ENCODE measurements at places on chromosomes 12 and 14.
A peak's percentile ranks its signal among the peaks of the same experiment; 100 is the strongest.

DNA sequence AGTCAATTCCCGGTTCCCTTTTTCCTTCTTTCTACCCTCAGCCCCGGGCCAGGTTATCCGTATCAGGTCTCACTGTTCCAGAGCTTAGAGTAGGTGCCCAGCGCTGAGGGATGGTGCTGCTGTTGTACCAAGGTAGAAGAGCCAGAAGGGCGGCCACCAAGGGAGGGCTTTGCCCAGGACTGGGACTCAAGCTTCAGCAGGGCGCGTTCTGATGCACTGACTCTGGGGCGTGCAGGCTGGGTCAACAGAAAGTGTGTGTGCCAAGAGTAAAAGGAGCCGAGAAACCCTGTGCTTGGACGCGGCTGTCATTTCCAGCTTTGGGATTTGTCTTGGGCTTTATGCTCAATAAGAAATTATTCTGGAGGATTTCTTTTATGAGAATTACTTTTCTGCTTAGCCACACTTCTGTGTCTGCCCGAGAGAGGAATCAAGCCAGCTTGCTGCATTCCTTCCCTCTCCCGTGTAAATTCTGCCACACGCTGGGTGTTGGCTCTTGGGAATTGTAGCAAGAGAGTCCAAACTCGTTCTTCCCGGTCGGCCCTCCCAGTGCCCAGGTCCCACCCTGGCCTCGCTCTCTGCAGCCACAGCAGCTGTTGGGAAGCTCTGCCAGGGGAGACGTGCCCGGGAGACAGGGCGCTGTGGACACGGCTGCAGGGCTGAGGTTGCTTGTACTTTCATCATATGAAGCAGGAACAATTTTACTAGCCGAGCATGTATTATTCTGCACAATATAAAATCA lies 98.0 kb downstream of the FBXL14 start:
- DNase-seq = no peak

DNA sequence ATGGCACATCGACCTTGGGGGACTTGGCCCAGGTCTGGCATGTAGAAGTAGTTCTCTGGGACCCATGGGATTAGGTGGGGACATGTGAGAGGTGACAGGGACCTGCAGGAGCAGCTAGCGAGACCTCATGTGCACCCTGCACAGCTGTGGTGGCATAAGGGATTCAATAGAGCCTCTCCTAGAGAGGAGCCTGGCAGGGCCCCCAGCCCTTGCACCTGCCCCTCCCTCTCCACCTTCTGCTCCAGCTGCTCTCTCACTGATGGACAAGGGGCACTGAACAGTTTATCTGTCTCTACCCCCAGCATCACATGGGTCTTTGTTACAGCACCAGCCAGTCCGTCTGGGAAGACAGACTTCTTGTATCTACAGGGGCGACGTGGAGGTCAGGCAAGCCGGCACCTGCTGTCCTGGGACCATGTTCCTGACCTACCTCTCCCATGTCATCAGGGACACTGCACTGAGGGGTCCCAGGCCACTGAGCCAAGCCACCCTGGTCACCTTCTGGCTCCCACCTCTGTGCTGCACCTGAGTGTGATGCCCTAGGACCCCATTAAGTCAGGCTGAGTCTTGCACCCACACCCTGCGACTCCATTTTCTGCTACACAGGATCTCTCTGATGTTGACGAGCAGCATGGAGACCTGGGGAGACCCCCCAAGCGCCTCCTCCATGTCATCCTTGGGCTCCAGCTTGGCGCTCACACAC lies 32.6 kb downstream of the DDX11 start:
- no peak for DNase-seq

GRCh38 chr12:41274643-41275042 lies 86.5 kb downstream of the PDZRN4 start:
- no peak for DNase-seq

GRCh38 chr12:46562625-46563225 lies 190.2 kb upstream of the SLC38A2 start:
- DNase-seq = no peak

DNA sequence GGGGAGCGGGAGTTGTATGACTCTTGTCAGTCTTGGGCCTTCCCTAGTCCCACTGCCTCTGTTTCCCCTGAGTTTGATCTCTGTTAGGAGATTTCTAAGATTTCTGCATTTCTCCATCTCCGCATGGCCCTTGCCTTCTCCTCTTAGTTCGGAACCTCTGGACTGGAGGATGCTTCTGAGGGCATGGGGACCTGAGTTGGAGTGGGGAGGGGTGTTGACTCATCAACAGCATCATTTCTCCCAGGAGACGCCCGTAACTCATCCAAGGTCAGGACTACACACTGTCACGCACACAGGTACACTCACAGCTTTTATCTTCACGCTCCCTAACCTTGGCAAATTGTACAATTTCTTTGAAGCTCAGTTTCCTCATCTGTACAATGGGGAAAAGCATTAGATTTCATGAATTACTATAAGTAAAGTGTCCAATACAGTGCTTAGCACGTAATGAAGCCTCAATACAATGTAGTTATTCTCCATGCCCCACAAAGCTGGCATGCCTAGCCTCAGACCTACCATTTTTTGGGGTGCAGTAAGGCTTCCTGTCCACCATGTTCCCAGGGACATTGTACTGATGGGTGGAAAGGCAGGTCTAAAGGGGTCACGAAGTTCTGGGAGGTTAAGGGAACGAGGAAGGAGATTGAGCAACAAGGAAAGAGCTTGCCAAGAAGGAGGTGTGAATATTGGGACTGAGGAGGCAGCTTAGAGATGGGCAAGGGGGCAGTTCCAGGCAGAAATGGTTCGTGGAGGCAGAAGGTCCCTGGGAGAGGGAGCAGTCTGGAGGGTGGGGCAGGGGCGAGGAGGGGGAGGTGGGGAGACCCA lies 600 bp upstream of the LAG3 start:
- DNase-seq = no peak

DNA sequence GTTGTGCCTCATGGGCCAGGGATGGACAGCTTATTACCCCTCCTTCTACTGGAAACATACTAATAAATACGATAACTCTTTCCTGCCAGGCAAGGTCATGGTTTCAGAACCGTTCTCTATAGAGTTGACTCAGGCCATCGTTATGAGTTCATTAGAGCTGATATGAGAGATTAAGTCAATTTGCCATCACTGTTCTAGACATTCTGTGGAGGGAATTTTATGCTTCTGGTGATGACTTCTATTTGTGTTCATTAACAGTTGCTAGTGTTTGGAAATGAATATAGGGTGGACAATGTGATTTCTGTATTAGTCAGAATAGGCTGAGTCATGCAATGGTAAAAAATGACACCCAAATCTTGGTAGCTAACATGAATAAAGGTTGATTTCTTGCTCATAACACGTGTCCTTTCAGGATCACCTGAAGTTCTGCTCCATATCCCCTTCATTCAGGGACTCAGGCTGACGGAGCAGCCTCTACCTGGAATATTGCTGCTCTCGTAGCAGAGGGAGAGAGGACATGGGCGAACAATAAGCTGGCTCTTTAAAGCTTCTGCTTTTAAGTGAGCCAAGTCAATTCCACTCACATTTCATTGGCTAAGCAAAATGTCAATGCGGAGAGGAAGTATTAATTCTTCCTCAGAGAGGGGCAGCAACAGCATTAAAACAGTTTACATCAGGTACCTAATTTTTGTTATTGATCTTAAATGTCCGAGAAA lies 18.5 kb upstream of the TBPL2 start:
- no peak for DNase-seq

DNA sequence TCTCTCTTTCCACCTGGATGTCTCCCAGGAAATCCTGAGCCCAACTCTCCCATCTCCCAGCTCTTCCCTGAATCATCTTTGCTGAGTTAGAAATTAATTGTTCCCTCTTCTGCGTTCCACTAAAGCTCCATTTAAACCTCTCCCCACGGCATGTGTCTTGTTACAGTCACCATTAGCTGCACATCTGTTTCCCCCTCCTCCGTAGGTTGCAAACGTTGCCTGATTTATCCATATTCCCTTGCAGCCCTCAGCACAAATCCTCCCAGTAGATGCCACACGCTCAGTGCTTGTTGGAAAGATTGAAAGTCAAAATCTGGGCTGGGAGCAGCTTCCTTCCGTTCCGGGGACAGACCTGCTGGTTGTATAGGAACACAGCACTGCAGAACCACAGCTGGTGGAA lies 90.4 kb downstream of the SLC24A4 start:
- DNase-seq = no peak

GRCh38 chr14:89600950-89601826 lies 184.2 kb upstream of the FOXN3 start:
- DNase-seq = no peak

- DNase-seq = no peak
Observed at GRCh38 chr12:50442178-50442908, 41.7 kb downstream of the LARP4 start.

DNA sequence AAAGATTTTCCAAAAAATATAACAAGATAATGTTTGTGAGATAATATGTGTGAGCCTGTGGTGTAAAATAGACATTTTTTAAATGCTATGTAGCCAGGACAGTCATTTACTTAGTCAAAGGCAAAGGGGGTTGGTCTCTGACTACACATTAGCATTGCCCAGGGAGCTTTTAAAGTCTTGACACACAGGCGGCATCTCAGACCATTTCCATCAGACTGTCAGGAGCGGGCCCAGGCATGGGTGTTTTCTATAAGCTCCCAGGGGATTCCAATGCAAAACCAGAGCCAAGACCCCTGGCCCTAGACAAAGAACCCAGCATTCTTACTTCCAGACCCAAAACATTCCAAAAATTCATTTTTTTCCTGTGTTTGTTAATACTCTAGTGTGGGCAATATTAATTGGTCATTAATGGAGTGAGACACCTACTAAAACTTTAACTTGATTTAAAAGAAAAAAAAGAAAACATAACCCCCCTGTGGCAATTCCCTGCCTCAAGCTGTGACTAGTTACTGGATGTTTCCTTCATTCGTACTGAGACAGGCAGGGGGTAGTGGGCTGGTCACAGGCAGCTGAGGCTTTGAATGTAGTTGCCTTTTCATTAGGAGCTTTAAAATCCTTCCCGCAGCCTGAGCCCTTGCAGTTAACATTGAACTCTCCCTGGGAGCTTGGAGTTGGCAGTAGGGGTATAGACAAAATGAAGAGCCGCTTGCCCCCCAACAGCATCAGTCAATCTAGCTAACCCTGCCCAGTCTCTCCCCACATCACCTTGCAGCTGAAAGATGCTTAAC lies 103.7 kb downstream of the CMKLR1 start:
- DNase-seq = no peak

- no peak for DNase-seq
Observed at GRCh38 chr12:96073346-96074330, 38.3 kb upstream of the LTA4H start.

- DNase-seq = no peak
Observed at GRCh38 chr14:105537580-105538474, 11.4 kb downstream of the TMEM121 start.

DNA sequence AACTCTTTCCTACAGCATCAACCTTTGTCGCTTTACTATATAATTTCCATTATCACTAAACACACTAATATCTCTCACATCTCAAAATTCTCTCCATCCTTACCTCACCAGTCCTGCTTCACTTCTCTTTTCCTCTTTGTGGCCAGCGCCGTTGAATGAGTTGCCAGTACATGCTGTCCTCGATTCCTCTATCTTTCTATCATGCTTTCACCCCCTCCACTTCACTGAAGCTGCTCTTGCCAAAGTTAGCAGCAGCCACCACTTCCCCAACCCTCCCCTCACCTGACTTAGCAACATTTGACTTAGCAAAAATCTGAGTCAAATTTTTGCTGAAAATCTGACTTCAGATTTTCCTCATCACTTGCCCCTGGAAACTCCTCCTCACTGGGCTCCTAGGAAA lies 210.4 kb downstream of the ANO6 start:
- DNase-seq = no peak

DNA sequence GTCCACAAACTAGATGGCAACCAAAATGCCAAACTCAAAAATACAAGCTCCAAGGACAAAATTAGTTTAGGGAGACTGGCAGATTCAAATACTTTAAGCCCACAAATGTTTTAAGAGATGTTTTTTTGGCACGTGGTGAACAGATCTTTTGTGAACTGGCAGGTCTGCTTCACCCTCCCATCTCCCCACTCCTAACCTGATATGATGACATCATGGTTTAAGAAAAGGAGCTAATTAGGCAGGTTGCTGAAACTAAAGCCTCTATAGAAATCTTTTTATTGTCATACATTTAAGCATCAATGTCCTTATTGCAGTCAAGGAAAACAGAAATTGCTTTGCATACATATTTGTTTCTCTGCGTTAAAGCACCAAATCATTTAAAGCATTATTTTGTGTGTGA lies 5.8 kb downstream of the LRIG3 start:
- DNase-seq = no peak

GRCh38 chr12:67981287-67982162 lies 7.7 kb upstream of the IFNG-AS1 start:
- DNase-seq = peak; percentile 41

- no peak for DNase-seq
Observed at GRCh38 chr14:97010491-97011160, 213.4 kb downstream of the VRK1 start.

- no peak for DNase-seq
Observed at GRCh38 chr12:94460616-94460959, 921 bp upstream of the CEP83 start.

GRCh38 chr14:75987201-75987970 lies 1.8 kb downstream of the IFT43 start:
- no peak for DNase-seq

DNA sequence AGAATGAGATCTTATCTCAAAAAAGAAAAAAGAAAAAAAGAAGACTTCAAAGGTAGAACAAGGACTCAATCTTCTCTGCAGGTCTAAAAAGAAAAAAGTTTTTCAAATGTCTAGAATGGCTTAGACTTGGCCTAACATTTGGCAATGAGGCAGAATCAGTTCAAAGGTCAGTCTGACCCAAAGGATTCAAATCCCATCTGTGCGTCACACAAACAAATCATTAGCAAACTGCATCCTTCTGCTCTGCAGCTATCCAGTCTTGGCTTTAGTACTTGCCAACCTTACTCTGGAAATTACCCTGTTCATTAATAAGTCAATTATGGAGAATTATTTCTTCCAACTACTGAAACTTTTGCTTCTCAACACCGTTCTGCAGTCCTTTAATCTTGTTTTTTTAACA lies 3.1 kb downstream of the YAF2 start:
- DNase-seq = no peak

GRCh38 chr14:43914041-43914693 lies 592.9 kb downstream of the FSCB start:
- no peak for DNase-seq

DNA sequence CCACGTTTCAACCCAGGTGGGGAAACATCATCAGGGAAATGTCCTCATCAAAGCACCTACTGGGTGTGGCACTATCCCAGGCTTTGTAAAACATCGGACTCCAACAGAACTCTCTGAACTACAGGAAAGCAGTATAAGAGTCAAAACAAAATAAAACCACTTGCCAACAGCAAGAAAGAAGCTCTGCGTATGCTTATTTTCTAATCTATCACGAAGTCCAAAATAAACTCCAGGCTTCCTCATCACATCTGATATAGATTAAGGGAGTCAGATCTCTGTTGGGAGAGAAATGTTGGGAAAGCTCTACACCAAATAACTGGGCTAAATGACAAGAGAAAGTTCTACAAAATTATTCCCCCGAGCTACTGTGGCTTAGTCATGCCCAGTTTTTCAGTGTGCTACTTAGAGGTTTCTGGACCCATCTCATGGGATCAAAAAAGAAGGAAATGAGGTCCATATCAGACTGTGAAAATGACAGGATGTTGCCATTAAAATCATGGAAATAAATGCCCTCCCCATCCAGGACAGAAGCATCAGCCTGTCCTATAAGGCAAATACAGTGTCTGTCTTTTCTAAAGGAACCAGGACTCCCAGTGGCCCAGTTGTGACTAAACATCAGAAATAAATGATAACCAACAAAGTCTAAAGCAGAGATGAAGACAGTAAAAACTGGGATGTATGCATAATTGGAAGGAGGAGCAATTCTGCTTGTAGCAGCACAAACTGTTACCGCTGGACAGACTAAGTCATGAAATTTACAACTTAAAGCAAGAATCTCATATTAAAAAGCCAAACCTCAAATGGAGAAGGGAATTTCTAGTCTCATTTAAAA lies 149.5 kb downstream of the STXBP6 start:
- DNase-seq = no peak

All from AG04450 (cell line).